ENCODE measurements at places on chromosomes 13 and 19.

DNA sequence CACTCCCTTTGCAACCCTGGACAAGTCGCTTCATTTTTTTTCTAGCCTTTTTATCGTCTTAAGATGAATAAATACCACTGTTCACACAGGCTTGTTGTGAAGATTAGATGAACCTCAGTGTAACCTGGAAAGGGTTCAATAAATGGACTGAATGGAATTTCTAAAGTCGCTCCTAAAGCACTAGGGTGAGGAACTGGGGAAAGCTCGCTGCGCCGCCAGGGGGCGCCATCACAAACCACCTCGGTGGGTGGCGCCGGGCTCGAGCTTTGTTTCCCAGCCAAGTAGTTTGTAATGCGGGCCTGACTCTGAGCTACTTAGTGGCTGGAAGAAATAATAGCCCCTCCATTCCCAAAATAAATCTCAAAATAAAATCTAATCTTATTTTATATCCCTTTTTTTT lies 2.2 kb upstream of the CEACAM6 start:
- peak; percentile 73 for DNase-seq

DNA sequence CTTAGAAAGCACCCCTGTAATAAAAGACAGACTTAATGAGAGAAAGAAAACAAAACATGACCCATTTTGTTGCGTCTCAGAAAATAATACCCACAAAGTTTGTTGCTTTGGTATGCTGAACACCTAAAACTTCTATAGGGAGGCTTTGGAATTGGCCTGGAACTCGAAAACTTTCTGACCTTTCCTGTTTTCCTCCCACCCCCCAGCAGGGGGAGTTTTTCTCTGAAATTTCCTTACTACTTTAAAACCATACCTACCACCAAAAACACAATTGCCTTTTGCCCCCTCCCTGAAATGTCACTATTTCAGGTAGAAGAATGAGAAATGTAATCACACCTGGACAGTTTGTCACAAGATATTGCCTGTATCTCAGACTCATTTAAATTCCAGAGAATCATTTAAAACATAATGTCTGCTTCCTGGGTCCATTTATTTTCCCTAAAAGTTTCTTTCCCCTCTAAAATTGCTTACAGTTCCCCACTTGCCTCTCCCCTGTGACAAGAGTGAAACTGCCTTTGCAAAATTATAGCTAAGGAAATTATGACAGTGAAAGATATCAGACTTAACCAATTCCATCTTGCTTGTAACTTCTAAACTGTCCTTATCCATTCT lies 2700.2 kb downstream of the PCDH9 start:
- no peak for DNase-seq

DNA sequence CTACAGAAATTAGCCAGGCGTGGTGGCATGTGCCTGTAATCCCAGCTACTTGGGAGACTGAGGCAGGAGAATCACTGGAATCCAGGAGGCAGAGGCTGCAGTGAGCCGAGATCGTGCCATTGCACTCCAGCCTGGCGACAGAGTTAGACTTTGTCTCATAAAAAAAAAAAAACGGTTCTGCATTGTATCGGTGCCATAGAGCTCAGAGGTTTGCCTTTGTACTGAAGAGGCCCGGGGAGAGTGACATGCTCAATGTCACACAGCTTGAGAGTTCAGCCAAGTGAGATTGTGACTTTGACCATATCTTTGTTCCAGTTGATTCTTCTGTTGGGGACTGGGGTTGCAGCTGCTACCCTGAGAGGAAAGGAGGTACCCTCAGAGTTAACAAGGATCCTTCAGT lies 4.3 kb downstream of the HAUS8 start:
- DNase-seq: no peak

- DNase-seq: no peak
Measured at GRCh38 chr13:106526738-106527444, 8.6 kb downstream of the EFNB2 start.

DNA sequence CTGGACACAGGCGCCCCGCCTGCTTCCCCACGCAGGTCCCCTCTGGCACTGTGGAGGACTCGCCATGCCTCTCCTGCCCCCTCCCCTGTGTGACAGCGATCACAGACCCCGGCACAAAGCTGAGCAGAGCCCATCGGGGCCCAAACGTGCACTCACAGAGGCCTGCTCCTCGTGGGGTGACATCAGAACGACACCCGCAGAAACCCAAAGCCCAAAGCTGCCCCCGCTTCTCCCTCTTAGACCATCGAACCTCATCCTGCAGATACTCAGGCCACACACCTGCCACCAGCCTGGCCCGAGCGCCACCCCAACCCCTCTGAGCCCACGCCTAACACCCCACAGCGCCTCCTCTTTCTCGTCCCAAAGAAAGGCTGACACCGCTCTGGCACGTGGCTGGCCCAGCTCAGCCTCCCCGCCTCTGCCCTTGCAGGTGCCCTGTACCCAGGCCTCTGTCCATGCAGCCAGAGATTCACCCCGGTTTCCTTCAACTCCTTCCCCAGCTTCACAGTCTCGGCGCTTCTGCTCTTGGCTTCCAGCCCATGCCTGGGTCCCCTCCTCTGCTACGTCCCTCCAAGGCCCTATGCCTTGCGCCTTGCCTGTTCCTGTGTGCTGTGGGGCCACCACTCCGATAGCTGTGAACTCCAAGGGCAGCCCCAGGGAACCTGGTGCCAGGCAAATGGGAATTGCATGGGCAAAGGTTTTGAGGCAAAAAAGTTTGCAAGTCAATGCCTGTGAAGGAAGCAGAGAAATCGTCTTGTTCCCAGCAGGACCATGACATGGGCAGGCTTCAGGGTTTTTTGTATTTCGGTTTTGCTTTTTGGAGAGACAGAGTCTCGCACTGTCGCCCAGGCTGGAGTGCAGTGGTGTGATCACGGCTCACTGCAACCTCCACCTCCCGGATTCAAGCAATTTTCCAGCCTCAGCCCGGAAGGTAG lies 831 bp upstream of the CBARP start:
- DNase-seq: no peak

DNA sequence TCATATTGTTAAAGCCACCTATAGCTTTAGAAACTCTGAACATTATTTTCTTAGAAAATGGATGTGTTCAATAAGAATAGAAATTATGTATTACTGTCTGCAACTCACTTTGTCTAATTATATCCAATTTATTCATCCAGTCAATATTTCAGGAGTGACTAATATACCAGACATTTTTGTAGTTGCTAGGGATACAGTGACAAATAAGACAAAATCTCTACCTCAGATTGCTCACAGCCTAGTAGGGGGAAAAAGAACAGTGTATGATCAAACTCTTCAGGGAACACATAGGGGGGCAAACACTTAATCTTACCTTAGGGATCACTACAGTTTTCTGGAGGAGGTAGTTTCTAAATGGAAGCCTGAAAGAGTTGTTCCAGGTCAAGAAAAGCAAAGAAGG lies 8.6 kb downstream of the BRCA2 start:
- DNase-seq: no peak

DNA sequence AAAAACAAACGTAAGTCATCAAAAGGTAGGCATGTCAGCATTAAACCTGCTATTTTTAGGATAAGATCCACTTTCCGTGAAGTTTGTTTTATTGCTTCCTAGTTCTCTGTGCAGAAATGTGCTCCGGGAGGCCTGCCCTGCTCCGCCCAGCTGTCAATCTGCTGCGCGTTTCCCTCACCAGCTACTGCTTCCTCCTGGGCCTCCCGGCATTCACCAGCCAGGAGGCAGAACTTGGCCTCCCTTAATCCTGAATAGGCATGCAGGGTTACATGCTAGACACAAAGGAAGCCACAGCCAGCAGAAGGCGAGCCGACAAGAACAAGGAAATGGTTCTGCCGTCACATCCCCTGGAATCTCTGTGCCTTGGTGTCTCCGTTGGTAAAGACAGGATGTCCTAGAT lies 386.2 kb downstream of the IRS2 start:
- no peak for DNase-seq

DNA sequence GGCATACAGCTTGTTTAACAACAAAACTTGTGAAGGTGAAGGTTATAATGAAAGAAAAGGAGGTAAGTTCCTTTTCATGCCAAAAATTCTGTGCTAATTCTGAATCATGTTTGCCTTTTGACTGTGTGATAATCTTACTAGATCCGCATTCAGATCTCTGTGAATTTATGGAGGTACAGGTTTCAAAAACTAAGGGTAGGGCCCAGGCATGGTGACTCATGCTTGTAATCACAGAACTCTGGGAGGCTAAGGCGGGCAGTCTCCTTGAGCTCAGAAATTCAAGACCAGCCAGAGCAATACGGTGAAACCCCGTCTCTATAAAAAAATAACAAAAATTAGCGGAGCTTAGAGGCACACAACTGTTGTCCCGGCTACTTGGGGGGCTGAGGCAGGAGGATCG lies 45.9 kb downstream of the PCDH9 start:
- no peak for DNase-seq

- DNase-seq: no peak
Measured at GRCh38 chr13:50699874-50700663, 143.4 kb downstream of the DLEU7 start.

- DNase-seq: no peak
Measured at GRCh38 chr19:49295208-49295880, 29.6 kb downstream of the SLC6A16 start.

GRCh38 chr13:24668955-24669582 lies 11.1 kb upstream of the ATP12A start:
- DNase-seq: no peak

GRCh38 chr13:99385161-99385560 lies 78.0 kb upstream of the GPR183 start:
- DNase-seq: no peak

DNA sequence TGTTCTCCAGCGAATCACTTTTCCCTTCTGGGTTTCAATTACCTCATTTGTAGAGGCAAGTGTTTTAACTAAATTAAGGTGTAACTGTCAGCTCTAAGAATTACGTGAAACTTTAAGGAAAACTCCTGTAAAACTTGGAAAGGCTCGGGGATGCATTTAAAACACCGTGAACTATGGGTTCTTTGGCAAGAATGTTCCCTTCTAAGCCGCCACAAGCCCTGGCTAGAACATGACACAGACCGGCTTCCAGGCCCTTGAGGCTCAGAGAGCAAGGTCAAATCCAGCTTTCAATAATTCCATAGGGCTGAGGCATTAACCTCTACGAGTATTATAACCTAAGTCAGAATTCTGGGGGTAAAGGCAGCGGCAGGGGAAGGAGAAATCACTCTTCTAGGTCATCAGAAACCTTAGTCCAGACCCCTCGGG lies 685 bp downstream of the VWA8 start:
- no peak for DNase-seq

DNA sequence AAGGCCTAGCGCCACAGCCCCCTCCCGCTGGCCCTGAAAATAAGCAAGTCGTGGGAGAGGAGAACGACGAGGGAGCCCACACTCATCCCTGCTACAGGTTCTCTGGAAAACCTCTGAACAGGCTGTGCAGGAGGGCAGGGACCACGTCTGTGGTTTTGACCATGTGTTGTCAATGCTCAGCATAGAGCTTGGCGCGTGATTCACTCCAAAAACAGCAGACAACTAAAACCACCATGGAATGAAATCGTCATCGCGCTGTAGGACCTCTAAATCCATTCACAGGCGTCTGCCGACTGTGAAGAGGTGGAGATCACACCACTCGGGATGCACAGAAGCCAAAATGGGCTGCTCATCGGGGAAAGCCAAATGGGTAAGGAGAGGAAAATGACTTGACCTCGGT lies 121.3 kb downstream of the COL4A1 start:
- DNase-seq: no peak

Data from stimulated activated CD4-positive, alpha-beta T cell treated with anti-CD3 and anti-CD28 coated beads, Interleukin-12 subunit alpha, Interleukin-12 subunit beta, amount 100 ng/mL, for 24 hours (primary cell).